ENCODE measurements at places on chromosomes 1 and 21.

DNA sequence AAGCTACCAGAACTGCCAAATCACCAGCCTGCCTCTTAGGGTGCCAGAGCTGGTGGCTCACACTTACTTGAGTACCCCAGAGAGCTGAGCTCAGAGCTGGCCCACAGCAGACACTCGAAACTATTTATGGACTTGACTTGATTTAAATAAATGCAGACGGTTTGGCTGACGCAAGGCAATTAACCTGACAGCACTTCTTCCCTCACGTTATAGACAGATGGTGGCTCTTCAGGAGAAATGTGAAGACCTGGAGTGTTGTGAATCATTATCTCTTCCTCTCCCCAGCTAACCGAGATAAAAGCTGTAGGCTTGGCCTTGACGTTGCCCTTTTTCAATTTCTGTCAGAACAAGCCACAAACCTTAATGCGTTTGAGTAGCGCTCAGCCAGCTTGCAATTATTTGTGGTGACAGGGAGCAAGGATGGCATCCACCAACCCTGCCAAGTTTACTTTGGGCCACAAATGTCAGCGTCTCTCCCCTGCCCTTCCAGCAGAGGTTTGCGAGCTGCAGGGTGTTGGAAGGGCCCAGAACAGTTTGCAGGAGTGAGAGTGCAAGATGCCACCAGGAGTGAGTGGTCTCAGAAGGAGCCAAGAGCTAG, 34.0 kb upstream of the BCAR3 start:
- DNase-seq = no peak

GRCh38 chr1:116763116-116763786, 9.0 kb downstream of the CD2 start:
- no peak for DNase-seq

DNA sequence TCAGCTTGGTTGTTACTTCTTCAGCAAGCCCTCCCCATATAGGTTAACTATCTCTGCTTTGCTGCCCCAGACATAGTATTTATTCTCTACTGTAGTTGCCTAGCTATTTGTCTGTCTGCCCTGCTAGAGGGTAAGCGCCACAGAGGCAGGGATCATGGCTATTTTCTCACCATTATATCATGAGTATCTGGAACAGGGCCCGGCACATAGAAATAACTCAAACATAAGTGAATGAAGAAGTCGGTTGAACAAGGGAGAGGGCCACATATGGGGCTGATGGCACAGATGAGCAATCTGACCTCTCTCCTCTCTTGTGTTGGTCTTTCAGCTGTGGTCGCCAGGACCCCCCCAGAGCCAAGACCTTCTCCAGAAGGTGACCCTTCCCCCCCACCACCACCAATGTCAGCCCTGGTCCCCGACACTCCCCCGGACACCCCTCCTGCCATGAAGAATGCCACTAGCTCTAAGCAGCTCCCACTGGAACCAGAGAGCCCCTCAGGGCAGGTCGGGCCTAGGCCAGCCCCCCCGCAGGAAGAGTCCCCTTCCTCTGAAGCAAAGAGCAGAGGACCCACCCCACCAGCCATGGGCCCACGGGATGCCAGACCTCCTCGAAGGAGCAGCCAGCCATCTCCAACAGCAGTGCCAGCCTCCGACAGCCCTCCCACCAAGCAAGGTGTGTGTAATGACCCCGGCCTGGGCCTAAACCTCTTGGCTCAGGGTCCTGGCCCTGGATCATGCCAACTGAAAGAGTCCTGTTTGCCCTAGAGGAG, 14.9 kb downstream of the MAP7D1 start:
- DNase-seq = no peak

DNA sequence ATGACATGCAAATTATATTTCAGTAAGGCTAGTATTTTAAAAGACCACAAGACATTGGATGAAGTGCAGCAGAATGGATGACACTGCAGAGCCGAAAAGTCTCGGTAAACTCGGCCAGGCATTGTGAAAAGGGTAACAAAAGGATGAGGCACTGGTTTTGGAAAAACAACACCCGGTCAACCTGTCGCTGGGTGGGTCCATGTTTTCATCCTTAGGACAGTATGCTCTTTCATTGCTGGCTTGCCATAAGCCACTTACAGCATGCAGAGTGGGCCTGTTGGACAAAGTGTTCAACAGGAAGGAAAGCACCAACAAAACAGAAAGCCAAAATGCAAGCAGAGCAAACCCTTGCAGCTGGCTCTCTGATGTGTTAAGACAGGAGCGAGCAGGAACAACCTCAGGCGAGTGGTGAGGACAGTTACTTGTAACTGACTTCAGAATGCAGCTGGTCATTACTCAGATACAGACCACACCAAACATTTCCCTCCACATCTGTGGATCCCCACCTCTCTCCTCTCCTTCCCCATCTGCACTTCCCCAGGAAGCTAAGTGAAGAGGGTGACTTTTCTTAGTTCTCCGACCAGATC, 2.9 kb upstream of the RCAN1 start:
- DNase-seq = no peak

Measured in stimulated activated CD8-positive, alpha-beta memory T cell treated with anti-CD3 and anti-CD28 coated beads, Interleukin-4, amount 100 ng/mL, for 1 hour (primary cell).